CD4-positive, alpha-beta T cell treated with Interleukin-4 for 4 hours (primary cell): ENCODE measurements at places on chromosomes 13 and 19.

DNA sequence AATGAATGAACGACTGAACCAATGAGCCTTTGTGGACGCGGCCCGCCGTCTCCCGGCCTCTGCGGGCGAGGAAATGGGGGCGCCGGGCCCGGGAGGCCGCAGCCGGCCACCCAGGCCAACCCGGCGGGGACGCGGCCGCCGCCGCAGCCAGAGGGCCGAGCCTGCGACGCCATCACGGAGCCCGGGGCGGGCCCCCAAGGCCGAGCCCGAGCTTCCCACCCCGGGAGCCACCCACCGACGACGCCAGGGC lies 216 bp downstream of the SUGP2 start:
- no peak for DNase-seq

DNA sequence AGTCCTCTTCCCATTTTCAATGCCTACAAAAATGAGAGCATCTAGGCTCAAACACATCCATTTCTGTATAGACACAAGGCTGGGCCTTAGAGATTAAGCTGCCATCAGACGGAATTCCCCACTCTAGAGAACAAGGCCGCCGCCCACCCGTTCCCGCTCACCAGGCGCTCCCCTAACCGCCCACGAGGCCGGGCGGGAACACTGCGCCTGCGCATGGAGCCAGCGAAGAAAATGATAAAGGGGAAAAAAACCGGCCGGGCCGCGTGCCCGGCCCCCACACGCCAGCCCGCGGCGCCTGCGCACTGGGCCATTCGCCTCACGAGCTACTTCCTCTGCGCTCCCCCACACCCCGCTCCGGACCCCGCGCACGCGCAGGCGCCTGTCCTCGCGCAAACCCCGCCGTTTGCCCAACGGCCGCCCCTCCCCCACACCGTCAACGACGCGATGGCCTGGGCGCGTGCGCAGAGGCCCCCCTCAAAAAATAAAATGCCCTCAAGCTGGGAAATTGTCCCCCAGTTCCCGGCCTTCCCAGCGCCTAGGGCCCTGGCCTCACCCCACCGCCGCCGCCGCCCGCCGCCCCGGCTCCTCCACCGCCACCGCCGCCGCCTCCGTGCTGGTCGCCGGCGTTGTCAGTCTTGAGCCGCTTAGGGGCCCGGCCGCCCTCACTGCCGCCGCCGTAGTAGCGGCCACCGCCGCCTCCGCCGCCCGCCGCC lies 483 bp downstream of the HNRNPL start:
- DNase-seq = peak; percentile 97

- no peak for DNase-seq
Observed at GRCh38 chr13:38385153-38385891, 35.7 kb downstream of the UFM1 start.

GRCh38 chr13:59846845-59847620 lies 316.7 kb downstream of the DIAPH3 start:
- DNase-seq = no peak

DNA sequence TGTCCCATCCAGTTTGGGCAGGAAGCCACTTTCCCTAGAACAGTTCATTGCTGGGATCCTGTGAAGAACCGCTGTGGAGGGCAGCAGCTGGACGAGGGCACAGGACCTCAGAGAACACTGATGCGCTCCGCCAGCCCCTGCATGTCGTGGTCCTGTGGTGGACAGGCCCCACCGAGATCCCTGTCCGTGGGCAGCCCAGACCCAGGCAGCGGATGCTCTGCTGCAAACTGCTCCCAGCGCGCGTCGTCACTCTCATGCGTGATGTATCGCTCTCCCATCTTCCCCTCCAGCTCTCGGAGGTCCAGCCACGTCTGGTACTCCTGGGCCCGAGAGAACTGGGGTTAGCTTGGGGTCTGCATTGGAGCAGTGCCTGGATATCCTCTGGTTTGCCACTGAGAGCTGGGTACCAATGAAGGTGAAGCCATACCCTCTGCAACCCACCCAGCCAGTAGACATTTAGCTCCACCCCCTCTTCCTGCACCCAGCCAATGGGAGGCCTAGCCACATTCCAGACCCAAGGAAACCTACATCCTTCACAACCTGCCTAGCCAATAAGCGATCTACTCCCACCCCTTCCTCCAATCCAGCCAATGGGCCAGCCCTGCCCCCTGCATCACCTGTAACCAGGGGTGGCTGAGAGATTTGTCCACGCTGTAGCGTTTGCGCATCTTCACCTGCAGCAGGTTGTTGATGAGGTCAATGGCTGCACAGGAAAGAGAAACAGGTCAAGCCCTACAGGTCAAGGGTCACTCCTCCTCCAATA lies 13.6 kb upstream of the DACT3 start:
- no peak for DNase-seq

DNA sequence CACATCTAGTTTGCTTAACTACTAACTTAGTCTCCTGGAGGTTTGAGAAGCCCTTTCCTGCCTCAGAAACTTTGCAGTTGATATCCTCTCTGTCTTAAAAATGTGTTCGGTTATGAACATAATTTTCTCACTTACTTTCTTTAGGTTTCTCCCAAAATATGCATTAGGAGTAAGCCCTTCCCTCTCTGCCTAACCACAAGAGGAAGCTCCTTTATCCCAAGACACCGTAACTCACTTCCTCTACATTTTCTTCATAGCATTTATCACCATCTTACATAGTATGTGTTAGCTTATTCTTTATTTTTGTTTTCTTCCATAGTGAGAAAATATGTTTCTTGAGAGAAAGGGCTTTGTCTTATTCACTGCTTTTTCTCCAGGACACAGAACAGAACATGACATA lies 952.5 kb upstream of the ATXN8OS start:
- no peak for DNase-seq

GRCh38 chr19:14673088-14673487 lies 1.6 kb downstream of the ADGRE3 start:
- DNase-seq = no peak

- DNase-seq = no peak
Observed at GRCh38 chr13:49407068-49407467, 36.8 kb downstream of the CAB39L start.

DNA sequence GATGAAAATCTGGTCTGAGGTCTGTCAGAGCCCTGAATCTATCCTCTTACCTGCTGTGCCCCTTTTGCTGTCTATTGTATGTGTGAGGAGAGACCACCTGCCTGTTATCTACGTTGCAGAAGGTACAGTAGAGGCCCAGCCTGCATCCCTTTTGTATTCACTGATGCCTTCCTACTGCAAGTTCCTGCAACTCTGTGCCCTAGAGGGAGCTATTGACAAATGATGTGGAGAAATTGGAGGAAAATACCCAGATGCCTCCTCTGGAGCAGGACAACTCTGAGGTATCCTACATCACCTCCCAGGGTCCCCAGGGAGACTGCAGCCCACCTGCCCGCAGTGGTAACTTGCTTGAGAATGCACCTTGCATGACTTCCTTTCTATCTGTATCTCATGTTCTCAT lies 33.7 kb downstream of the SIAH3 start:
- no peak for DNase-seq

- no peak for DNase-seq
Observed at GRCh38 chr13:97497400-97497799, 63.4 kb downstream of the RAP2A start.

DNA sequence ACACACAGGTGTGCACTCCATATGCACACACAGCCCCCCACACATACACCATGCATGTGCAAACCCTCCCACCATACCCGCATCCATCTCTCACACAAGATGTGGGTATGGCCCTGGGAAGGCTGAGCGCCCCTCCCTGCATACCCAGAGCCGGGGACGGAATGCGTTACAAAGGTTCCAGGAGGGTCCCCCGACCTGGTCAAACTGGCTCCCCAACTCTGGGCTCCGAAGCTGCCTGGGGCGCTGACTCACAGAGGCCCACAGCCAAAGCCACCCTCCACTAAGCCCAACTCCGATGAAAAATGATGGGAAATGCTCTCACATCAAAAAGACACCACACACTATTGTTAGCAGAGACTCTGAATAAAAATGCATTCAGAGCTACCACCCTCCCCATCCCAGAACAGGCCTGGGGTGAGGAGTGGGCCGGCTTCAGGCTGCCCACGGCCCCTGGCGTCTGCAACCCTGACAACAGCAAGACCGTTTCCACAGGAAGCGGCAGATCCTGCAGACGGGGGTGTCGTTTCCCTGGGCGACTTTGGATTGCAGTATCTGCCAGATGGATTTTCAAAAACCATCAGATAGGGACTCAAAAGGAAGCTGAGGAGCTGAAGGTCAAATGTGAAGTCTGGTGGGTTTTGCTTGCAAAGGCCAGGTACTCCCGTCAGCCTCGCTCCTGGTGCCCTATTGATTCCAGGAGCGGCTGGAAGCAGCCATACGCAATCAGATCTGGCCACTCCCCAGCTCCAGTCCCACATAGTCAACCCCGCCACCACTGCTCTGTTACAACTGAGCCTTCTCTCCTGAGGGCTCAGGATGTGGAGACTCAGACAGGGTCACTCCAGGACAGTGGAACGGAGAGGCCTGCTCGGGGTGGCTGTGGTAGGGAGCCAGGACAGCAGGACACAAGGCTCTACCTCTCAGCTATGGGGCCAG lies 14.3 kb downstream of the PEPD start:
- no peak for DNase-seq

DNA sequence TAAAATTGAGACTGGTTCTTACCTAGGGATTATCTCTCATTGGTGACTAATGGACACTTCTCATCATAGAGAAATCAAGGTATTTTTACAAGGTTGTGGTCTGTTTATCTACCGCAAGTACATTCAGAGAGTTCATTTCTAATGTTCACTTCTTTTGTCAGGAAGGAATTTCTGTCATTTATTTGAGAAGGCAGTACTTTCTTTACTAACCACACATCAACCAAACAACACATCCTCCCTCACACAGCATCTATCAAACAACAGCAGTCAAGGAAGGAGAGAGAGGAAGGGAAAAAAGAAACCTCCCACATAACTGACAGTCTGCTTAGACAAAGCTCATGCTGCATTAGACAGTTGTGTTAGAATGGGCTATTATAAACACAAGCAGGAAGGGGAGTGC lies 182.3 kb upstream of the KLF12 start:
- DNase-seq = no peak

DNA sequence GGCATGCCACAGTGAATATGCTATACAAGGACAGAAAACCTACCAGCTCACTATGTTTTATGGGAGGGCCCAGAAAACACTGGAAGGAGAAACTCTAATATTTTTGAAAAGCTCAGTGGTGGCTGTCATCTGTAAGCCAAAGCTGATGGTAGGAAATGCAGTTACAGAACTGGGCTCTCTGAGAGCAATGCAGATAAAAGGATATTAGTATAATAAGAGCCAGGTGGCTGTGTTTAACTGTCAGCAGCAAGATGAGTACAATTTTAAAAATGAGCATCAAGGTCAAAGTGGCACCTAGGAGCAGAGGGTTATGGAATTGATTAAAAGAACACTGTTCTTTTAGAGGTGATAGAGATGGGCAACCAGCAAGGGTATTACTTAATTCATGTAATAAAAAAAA lies 345.0 kb downstream of the NDFIP2 start:
- DNase-seq = no peak

DNA sequence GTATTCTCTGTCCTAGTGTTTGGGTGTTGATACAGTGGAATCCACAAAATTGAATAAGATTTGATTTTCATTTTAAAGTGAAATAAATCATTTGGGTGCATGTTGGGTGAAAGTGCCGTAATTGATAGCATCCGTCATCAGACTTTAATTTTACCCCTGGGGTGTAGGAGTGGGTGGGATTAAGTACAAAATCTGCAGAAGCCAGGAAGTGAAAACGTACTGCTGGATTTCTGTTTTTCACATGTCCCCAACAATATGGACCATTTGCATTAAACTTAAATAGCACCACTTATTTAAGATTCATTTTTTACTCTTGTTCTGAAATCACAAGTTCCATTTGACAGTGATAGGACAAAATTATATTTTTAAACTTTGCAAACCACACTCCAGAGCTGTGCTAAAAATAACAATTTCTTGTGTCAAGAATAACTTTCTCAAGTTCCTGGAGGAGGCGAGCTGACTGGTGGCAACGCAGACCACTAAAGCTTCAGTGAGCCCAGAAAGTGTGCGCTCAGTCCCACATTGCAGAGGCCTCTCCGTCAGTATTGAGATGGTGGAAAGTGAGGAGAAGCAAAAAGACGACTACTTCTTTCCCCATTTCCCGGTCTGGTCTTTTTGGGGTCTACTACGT lies 71.3 kb downstream of the ARHGEF7 start:
- DNase-seq = no peak

GRCh38 chr19:4566402-4567051 lies 7.0 kb upstream of the SEMA6B start:
- DNase-seq = no peak

GRCh38 chr19:43445426-43445825 lies 20.0 kb downstream of the LYPD3 start:
- no peak for DNase-seq

GRCh38 chr13:26225896-26226617 lies 3.9 kb upstream of the RNF6 start:
- DNase-seq = no peak

DNA sequence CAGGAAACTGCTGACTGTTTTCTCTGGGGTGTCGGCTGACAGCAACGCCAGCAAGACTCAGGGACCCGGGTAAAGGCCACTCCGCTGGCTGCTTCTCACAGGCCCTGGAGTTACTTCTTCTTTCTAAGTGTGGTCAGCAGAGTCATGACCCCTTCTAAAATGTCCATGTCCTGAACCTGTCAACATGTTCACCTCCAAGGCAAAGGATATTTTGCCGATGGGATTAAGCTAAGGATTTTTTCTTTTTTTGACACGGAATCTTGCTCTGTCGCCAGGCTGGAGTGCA lies 7.9 kb downstream of the PEX11G start:
- DNase-seq = no peak

DNA sequence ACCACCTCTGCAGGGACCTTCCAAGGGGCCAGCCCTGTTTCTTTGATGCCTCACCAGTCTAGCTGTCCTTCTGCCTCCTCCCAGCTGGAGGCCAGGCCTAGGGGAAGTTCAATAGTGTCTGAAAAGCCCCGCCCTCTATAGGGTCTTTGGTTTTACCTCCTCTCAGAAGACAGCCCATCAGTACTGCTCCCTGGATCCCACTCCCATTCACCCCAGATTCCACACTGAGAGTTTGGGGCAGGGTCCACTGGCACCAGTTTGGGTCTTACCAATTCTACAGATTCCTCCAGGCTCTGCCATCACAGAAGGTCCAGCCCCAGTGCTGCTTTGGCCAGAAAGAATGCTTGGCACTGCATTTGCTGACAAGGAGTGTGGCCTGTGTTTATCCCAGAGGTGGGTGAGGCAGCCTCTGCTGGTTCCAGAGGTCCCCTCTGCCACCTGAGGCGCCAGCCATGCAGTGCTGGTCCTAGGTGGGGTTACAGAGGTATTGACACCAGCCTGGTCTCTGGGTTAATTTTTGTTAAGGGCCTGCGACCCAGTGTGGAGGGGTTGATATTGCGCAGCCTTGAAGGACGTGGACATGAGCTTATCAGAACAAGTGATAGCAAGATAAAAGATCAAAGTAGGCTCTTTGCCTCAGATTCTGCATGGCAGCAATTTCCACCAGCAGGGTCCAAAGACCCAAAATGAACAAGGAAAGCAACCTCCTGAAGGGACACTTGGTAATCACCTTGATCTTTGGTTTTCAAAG lies 41.4 kb upstream of the IGSF23 start:
- DNase-seq = no peak

GRCh38 chr19:19342086-19343015 lies 21.7 kb downstream of the MAU2 start:
- DNase-seq = no peak

GRCh38 chr19:30530751-30531150 lies 158.6 kb downstream of the ZNF536 start:
- no peak for DNase-seq
